ENCODE measurements at places on chromosomes 2 and 18. TPM values are rescaled to one million over a fixed set of nuclear protein-coding genes. Genes with fewer than 3 reads are reported as not detected.

Gene TUBA3E
- not detected for total RNA-seq

Gene MAL
- total RNA-seq, result not detected

Gene ASIC4
- not detected for total RNA-seq

Gene GCKR
- under 0.01 TPM for total RNA-seq

Gene TWIST2
- 0.16 TPM for total RNA-seq
